ENCODE measurements at places on chromosomes 5 and 9. TPM values are rescaled to one million over a fixed set of nuclear protein-coding genes. Genes with fewer than 3 reads are reported as not detected.
A peak's percentile ranks its signal among the peaks of the same experiment; 100 is the strongest.

- peak; percentile 27 for ATAC-seq
These were observed 275 bp downstream of the AHRR start for GRCh38 chr5:321726-322251.

The FOXD4 gene
- 0.22 TPM for total RNA-seq

The FRMD3 gene
- total RNA-seq, result 0.17 TPM

GRCh38 chr5:55520117-55520839 lies 14.5 kb downstream of the PLPP1 start:
- no peak for ATAC-seq
